ENCODE measurements at places on chromosomes 6 and 20.

DNA sequence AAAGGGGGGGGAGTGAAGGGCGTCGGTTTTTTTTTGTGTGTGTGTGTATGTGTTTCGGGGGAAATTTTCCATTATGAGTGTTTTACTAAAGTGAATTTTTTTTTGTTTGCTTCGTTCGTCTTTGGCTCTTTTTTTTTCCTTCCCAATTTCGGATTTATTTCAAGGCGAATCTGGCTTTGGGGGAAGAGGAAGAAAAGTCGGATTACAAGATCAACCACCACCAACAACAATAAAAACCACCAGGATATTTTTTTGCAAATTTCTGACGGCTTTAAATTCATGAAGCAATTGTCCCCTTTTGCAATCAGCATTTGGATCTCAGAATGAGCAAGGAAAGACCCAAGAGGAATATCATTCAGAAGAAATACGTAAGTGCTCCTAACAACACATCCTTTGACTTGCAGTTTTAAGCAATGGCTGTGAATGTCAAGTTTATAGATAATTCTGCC is 372 bp downstream of the JARID2 start:
- DNase-seq = no peak

GRCh38 chr6:43724914-43725642 is 37.5 kb upstream of the MRPS18A start:
- DNase-seq = peak; percentile 79

DNA sequence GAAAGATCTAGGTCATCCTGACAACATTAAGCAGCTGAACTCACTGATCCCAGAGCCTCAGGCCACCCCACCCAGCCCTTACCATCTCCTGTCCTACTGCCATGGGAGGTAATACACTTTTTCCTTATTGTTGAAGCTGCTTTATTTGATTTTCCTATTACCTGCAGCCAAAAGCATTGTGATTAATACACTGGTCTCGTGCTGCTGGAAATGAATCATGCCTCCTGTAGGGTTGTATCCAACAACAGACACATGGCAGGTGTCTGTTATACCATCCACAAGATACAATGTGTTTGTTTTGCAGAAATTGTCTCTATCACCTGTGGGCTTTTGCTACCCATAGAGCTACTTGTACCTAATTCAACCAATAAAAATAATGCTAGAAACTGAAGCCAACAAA is 34.2 kb downstream of the MYLIP start:
- DNase-seq = no peak

DNA sequence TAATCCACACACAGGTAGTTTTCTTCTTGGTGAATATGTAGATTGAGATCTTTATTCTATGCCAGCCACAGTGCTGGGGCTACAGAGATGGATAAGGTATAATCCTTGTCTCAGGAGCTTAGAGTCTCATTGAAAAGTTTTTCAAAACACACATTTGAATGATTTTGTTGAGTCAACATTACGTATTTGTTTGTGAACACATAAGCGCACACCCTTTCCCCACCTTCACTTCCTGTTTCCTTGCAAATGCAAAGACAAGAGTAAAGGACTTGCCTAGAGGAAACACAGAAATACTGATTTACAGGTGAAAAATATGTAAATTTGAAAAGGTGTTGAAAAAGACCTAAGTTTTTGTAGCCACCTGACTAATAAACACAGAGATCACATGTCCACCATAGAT is 27.8 kb downstream of the VAPB start:
- DNase-seq = no peak
